ENCODE measurements at places on chromosomes 3 and 15.

- no peak for DNase-seq
These were observed 651.8 kb upstream of the SGO1 start for GRCh38 chr3:20837676-20838302.

GRCh38 chr3:150653110-150653561 is 50.0 kb downstream of the SELENOT start:
- DNase-seq: peak; percentile 5

- peak; percentile 1 for DNase-seq
These were observed 120.7 kb upstream of the MDFIC2 start for GRCh38 chr3:70433091-70433490.

GRCh38 chr3:136604961-136605360 is 147.2 kb downstream of the STAG1 start:
- peak; percentile 26 for DNase-seq

- DNase-seq: no peak
These were observed 160.2 kb downstream of the PLD1 start for GRCh38 chr3:171649911-171650592.
